ENCODE measurements at places on chromosomes 7 and 10. TPM values are rescaled to one million over a fixed set of nuclear protein-coding genes. Genes with fewer than 3 reads are reported as not detected.
A peak's percentile ranks its signal among the peaks of the same experiment; 100 is the strongest.

Gene EPO
- not detected for total RNA-seq

Gene PRKAR2B
- 9.0 TPM for total RNA-seq

Gene BAIAP2L1
- total RNA-seq, result 15.3 TPM

Gene EGFR
- 75.0 TPM for total RNA-seq

DNA sequence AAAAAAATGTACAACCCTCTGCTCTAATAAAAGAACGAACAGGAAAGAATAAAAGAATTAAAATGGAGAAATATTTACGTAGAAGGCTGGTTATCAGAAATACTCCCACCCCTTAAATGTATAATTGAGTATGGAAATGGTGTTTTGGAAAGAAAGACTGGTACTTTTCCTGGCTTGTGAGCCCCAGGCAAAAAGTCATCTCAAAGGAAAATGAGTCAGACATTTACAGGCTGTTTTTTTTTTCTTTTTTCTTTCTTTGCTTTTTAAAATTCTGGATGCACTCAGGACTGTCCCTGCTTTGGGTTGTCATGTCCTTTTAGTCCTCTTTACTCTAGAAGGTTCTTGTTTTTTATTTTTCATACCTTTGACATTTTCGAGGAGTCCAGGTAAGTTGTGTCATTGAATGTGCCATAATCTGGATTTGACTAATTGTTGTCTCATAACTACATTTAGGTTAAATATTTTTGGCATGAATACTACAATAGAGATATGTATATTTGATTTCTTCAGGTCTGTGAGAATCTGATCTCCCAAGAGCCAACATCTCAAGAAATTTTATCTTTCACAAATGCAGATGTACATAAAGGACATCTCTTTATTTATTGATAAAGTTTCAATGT is 313.0 kb upstream of the GLI3 start:
- DNase-seq, result no peak

DNA sequence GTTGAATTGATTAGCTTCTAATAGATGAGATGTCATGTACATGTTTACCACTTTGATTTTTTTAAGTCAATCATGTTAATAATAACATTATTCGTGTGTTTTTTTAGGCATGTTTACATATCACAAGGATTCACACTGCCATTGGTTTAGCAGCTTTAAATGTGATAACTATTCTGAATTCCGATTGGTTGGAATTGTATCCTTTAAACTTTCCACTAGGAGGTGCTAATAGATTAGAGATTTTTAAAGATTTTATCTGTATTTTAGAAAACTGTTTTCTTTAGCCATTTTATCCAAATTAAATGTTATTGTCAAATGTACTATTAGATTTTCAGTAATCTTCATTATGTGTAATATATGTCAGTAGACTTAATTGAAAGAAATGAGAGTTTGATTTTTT is 83.2 kb downstream of the HECTD2 start:
- DNase-seq, result no peak

GRCh38 chr10:124338276-124338925 is 80.3 kb downstream of the OAT start:
- no peak for DNase-seq

DNA sequence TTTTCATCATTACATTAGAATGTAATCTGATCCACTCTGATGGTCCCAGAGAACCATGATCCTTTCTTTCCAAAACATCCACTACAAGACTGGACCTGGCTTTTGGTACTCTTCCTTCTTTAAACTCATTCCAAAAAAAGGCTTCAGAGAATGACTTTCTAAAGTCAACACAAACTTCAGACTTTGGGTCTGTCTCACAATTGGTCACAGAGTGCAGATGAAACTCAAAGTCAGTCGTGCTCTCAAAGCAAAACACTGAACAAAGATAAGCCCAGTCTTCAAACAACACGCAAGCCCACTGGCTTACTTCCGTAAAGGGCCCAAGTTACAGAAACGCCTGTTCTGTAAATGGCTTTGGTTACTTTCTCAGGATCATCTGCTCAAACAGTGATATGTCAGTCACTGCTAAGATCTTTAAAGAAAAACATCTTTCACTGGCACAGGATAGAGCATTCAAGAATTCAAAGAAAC is 250.9 kb upstream of the MKLN1 start:
- DNase-seq, result no peak

DNA sequence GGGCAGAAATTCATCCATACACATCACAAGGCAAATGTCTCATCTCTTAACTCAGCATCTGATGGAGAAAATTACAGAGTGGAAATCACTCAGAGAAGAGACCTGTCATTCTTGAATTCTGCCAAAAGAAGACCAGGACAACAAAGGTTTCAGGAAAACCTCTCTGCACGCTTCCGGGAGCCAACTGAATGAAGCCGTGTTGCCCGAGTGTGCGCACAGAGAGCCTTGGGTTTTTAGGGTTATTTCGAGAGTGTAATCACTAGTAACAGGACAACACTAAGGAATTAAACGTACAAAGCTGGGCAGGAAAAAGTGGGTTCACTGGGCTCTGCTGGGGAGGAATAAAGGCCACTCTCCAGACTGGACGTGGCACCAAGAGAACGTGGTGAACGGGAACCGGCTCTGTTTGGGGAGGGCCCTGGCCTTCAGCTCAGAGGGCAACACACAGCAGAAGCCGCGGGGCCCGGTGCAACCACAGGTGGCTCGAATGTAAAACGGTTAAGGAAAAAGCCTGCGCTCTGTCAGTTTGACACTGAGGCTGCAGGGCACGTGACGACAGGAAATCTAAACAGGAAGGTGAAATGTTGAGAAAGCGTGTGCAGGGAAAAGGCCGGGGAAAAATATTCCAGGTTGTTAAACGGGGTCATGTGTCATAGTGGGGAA is 331.5 kb downstream of the DNAJB6 start:
- no peak for DNase-seq

GRCh38 chr7:130421684-130422083 is 19.1 kb downstream of the CEP41 start:
- peak; percentile 6 for DNase-seq

DNA sequence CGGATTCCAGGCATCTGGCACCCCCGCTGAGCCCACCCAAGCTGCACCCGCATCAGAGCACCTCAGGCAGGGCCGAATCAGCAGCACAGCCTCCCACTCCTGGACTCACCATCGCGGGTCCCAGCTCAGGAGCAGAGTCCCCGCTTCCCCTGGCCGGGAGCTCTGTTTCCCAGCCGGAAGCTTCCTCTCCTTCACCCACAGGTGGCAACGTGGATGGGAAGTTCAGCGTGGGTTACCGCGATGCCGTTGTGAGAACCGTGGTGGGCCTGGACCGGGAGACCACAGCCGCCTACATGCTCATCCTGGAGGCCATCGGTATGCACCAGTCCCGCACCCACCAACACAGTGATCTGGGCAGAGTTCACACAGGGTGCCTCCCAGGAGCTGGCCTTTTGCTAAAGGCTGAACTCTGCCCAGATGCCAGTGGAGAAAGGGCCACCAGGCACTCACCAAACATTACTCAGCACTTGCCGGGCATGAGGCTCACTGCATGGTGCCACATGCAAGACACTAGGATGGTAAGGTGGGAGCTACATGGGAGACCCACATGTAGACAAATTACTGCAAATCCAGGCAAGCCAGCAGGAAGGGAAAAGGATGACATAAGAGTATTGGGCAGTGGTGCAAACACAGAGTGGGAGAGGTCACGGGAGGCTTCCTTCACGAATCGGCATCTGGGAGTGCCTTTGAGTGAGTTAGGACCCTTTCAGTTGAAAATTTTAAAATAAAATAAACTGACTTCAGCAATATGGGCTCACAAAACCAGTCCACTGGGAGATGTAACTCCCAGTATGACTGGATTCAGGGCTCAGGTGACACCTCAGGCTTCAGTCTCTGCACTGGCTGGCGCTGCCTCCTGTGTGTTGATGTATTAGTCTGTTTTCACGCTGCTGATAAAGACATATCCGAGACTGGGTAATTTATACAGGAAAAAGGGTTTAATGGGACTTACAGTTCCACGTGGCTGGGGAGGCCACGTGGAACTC is 10.4 kb downstream of the C10orf105 start:
- no peak for DNase-seq

DNA sequence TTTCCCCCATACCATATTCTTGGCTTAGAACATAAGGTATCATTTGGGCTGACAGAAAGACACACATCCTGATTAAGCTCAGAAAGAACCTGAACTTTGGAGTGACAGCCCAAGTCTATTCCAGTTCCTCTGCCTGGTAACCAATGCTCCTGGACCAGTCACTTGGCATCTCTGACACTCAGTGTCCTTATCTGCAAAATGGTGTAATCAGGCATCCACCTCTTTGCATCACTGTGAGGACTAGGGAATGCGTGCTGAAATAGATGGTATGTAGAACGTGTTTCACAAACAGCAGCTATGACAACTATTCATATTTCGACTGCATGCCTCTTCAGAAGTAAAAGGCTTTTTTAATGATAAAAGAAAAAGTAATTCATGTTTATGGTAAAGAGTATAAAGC is 26.2 kb upstream of the PIK3AP1 start:
- DNase-seq, result no peak

- no peak for DNase-seq
Measured at GRCh38 chr7:103124429-103124979, 24.4 kb downstream of the NAPEPLD start.

DNA sequence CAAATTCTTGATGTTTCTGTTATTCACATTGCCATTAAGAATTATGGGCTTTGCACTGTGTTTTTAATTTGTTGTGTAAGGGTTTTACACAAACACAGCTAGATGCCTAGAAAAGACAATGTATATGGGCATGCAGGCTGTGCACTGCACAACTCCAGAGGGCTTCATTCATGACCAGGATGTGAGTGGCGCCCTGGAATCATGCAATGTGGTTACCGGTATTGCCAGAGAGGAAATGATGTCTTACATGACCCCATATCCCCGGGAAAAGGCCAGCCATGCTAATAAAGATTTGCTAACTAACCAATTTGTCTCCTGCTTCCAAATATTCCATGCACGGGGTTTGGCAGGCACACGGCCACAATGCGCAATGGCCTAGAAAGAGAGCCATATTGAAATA is 16.9 kb downstream of the KCNMA1 start:
- no peak for DNase-seq

DNA sequence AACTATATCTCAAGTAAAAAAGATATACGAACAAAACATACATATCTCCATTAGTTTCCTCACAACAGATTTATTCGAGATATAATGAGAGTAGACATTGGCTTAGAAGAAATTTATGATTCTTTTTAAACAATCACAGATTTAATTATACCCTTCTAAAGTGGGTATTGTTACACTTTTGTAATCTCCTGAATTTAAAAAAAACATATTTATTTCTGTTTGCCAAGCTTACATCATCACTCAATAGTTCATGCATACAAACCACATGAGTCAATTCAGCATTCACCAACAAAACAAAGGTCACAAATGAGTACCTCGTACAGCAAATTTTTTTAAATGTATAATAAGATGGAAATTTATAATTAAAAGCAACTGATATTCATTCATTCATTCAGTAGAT is 17.6 kb downstream of the LRRN3 start:
- no peak for DNase-seq

DNA sequence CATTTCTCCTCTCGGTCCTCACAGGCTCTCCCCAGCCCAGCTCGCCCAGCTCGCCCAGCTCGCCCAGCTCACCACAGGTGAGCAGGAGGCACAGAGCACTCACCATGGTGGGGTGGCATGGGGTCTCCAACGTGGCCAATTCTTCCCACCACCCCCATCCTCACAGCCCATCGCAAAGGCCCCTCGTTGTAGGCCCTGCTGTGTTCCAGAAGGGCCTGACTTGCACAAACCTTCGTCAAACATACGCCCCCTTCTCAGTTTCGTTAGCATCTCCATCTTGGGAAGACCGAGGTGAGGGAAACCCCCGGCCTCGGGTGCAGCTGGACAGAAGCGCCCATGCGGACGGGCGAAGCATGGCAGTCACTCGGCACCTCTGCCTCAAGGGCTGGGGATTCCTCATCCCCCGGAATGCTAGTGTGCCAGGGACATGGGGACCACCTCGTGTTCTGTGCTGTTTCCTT is 304.6 kb downstream of the TNS3 start:
- DNase-seq, result no peak

- DNase-seq, result no peak
Measured at GRCh38 chr7:23017309-23017708, 3.4 kb upstream of the HYCC1 start.
